ENCODE measurements at places on chromosomes 2 and 18. TPM values are rescaled to one million over a fixed set of nuclear protein-coding genes. Genes with fewer than 3 reads are reported as not detected.

DNA sequence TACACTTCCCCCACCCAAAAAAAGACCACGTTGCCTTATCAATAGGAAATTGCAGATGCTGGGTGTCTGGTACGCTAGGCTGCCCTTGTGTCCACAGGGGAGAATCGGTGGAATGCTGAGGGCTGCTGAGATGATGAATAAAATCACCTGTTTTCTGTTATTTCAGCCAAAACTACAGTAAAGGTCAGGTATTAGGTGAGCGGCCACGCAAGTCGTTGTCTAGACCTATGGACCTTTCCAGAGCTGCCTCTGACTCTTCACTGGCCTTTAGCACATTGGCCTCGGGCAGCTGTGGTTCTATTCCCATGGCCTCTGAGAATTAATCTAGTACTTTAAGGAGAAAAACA is 89.6 kb downstream of the MTCL1 start:
- DNase-seq, result no peak
- H3K27ac ChIP-seq, result no peak overlapping the region
- peaks cover 18% of the 10 kb centered on the region for H3K4me1 ChIP-seq
- no peaks in the 10 kb centered on the region for H3K27me3 ChIP-seq

ECEL1 gene
- total RNA-seq, result 0.40 TPM

GRCh38 chr2:70962885-70963878 is 15.2 kb upstream of the ANKRD53 start:
- H3K27me3 ChIP-seq, result peaks cover 3% of the 10 kb centered on the region
- no peaks in the 10 kb centered on the region for H3K4me1 ChIP-seq
- H3K36me3 ChIP-seq, result no peaks in the 10 kb centered on the region
- DNase-seq, result peak; percentile 6
- no peak overlapping the region for H3K27ac ChIP-seq
- H3K4me3 ChIP-seq, result no peak overlapping the region

SPDYA gene
- total RNA-seq, result 1.1 TPM

DNA sequence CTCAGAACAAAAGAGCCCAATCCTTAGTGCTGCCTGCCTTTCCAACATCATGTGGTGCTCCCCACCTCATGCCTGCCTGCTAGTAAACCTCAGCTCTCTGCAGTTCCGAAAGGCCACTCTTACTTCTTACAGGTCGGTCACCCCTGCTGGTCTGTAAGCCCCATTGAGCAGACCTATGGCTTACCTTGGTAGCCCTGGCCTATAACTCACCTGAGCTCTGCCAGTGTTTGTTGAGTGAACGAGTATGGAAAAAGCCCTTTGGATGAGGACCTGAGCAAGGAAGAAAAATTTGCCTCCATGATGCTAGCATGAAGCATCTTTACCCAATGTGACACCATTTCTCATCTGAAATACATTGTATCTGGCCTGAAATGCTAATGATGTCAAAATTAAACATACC is 83.3 kb downstream of the LIPG start:
- no peak for DNase-seq
- H3K4me1 ChIP-seq, result no peaks in the 10 kb centered on the region
- no peaks in the 10 kb centered on the region for H3K36me3 ChIP-seq
- H3K27me3 ChIP-seq, result no peaks in the 10 kb centered on the region

- H3K27me3 ChIP-seq, result no peaks in the 10 kb centered on the region
- H3K4me3 ChIP-seq, result no peak overlapping the region
- DNase-seq, result no peak
- H3K27ac ChIP-seq, result no peak overlapping the region
Observed at GRCh38 chr2:144678736-144679135, 158.8 kb upstream of the ZEB2 start.

DSC1 gene
- 0.17 TPM for total RNA-seq

Measured in colonic mucosa (tissue), 4 donors.